ENCODE measurements at places on chromosomes 7 and 10.

DNA sequence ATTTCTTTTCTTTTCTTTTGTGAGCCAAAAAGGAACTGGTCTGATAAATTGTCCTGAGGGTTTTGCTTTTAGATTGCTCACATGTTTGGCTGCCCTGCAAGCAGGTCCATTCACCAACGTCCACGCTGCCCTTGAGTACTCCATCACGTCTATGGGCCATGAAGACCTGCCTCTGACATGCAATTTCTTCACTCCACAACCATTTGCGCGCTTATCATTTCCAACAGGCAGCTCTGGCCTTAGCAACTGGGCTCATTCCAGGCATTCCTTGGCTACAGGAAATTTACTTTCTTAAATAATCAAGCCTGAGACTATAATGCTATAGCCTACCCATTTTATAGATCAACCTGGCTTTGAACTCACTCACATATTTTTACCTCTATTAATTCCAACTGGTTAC is 408.3 kb upstream of the C7orf33 start:
- DNase-seq: no peak

GRCh38 chr10:100522945-100523344 is 3.3 kb upstream of the SEC31B start:
- no peak for DNase-seq

- DNase-seq: no peak
These were observed 7.7 kb downstream of the TMEM273 start for GRCh38 chr10:49180444-49180860.

DNA sequence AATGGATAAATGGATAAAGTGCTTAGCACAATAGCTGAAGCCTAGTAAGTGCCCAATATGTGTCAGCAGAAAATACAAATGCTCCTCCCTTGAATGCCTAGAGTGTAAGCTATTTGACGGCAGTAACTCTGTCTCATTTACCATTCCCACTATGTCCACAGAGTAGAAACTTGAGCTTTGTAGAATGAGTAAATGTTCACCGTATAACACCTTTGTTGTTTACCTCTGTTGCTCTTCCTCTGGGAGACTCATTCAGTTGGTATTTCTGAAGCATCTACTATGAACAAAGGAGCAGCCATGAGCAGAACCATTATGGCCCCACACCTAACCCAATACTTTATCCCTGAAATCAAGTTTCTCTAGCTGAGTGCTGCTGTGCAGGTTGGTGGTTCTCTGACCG is 8.4 kb upstream of the SLC16A12 start:
- no peak for DNase-seq

DNA sequence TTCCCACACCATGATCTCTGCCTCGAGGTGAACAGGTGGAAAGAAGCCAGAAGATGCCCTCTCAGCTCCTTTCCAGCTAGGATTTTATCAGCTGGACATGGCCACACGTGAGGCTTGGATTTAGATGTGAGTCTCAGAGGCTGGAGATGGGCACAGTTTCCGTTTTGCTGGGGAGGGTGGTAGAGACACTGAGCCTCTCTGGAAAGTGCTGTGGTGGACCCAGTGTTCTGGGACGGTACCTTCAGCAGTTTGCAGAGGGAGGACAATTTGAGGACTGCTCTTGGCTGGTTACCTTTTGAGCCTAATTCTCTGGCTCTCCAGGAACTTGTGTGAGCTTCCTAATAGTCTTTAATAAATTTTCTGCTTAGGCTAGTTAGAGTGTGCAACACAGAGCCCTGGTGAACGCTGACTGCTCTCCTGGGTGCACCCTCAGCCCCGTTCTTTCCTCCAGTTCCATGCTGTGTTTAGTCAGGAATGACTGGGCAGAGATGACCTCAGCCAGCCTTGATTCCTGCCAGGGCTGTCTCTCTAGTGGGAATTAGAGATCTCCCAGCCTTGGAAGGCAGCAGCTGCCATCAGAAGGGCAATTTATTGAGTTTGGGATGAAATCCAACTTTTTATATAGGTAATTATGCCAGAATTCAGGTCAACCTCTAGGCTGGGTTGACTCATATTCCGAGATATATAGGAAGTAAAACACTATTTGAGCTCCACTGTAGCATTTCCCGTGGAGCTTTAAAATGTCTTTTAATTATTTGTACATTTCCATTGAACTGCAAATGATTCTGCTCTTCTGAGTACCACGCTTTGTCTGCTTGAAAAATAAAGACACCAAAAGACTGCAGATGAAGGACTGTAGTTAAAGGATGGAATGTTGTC is 103.9 kb downstream of the GATA3 start:
- no peak for DNase-seq

DNA sequence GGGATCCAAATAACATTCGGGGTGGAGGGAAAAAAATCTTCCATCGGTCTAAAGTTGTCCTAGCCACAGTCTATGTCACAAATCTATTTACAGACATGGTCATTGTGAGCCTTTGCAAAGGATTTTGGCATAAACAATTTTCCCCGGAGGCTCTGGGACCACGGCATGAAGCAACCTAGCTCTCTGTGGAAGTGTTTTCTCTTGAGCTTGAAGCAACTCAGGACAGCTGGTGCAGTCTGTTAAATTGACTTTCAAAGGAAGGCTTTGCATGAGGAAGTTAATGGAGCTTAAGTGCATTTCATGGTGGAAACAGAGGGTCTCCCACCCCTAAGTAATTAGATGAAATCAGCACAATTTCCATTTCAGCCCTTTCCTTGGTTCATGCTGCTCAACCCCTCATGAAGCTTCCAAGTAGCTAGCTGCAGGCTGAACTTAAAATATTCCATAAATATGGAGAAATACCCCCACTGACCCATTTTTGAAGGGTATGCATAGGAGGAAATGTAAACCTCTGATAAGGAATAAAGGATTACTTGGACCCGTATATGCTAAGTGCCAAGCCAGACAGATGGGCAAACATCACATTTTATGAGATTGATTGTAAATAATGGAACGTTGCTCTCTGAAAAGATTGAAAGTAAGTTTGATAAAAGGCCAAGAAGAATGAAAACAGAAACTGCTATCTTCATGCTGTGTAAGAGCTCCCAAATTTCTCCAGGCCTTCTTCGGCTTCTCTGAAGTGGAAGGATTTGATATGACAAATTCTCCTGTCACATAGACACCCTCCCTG is 39.9 kb downstream of the CCDC3 start:
- no peak for DNase-seq

GRCh38 chr10:117074621-117075020 is 63.4 kb downstream of the VAX1 start:
- peak; percentile 28 for DNase-seq

DNA sequence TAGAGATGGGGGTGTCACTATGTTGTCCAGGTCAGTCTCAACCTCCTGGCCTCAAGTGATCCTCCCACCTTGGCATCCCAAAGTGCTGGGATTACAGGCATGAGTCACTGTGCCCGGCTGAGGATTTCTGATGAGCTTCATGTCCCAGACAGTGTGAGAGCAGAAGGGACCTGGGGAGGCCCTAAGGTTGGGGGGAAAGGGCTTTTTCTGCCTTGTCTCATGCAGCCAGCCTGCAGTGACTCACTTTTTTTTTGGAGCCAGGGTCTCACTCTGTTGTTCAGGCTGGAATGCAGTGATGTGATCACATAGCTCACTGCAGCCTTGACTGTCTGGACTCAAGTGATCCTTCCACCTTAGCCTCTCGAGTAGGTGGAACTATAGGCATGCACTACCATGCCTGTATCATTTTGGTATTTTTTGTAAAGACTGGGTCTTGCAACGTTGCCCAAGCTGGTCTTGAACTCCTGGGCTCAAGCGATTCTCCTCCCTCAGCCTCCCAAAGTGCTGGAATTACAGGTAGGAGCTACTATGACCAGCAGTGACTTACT is 14.6 kb downstream of the COL26A1 start:
- no peak for DNase-seq

Data from NCI-H526 (cell line).